ENCODE measurements at places on chromosomes 1 and 21.

DNA sequence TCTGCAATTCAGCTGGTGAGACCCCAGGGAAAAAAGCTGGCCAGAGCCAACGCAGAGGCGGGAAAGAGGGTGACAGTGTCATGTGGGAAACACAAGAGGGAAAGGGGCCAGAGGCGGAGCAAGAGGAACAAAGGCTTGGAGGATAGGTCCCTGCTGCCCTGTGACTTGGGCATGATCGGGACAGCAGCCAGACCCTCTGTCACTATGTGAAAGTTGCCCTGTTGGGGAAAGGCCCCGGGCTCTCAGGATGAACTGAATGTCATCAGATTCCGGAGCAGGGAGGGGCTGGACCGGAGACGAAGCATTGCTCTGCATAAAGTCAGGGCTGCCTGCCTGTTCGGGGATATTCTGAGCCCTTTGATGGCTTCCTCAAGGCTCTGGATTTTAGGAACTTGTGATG, 5.7 kb upstream of the ELF3 start:
- DNase-seq = peak; percentile 24

- no peak for DNase-seq
Measured at GRCh38 chr21:44626262-44626661, 631 bp upstream of the KRTAP10-9 start.

GRCh38 chr1:179007233-179007632, 18.5 kb upstream of the FAM20B start:
- no peak for DNase-seq

GRCh38 chr21:42039470-42039901, 29.3 kb upstream of the ZBTB21 start:
- DNase-seq = no peak

DNA sequence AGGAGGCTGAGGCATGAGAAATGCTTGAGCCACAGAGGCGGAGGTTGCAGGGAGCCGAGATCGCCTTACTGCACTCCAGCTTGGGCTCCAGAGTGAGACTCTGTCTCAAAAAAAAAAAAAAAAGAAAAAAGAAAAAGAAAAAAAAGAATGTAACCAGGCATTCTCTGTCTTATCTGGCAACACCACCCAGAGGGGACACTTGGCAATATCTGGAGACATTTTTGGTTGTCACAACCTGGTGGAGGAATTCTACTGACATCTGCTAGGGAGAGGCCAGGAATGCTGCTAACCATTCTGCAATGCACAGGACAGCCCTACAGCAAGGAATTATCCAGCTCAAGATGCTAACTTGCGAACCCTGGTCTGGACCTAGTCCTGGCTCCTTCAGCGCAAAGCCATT, 2.3 kb upstream of the CNR2 start:
- DNase-seq = no peak

DNA sequence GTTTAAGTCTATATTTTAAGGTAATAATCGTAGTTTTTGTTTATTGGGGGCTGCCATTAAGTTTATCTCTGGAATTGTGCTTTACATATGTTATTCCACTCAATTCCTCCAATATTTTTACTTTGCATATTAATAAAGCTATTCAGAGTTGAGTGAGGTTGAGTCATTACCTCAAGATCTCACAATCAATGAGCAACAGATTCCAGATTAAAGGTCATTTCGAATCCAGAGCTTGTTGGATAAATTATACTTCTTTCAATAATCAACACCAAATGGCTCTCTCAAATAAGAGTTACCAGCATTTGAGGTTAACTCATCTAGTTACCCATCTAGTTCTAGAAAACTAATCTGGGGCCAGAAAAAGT, 16.7 kb downstream of the RGS4 start:
- DNase-seq = no peak

- no peak for DNase-seq
Measured at GRCh38 chr1:203089651-203090045, 3.8 kb upstream of the MYOG start.

GRCh38 chr1:207362962-207363860, 41.7 kb downstream of the CD55 start:
- no peak for DNase-seq

- DNase-seq = no peak
Measured at GRCh38 chr1:98427664-98428063, 233.9 kb upstream of the SNX7 start.

DNA sequence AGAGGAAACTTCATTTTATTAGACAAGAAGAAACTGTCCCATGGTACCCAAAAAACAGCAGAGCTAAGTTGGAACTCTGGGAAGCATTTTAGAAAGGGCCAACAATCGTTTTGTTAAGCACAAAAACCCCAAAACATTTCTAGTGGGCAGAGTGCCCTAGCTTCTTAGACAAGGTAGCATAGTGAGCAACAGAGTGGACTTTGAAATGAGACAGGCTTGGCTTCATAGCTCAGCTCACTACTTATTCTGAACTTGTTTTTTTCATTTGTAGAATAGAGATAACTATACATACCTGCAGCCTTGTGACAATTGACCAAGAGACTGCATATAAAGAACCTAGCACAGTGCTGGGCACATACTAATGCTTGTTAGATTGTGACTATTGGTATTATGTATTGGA, 50.1 kb downstream of the HLX start:
- DNase-seq = no peak

- peak; percentile 18 for DNase-seq
Measured at GRCh38 chr1:88697503-88697902, 13.4 kb downstream of the PKN2 start.

- peak; percentile 72 for DNase-seq
Measured at GRCh38 chr1:8122477-8123407, 96.6 kb upstream of the ERRFI1 start.

DNA sequence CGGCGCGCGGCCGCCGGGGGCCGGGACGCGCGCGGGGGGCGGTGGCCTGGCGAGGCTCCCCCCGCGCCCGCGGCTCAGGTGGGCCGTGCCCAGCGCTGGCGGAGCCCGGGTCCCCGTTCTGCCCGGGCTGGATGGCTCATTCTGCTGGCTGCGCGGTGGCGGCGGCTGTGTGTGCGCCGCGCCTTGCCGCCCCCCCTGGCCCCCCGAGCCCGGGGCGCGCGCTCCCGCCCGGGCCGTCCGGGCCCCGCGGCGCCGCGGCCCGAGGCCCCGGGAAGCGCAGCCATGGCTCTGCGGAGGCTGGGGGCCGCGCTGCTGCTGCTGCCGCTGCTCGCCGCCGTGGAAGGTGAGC, at the start of gene EPHB2:
TSS of gene EPHB2 (plus strand) at position 139 of the 349 bp plus-strand sequence. CDS start at position 283, 144 bp downstream.
- DNase-seq = no peak

GRCh38 chr1:63663873-63664272, 70.7 kb downstream of the PGM1 start:
- DNase-seq = no peak

GRCh38 chr21:17668479-17669140, 55.9 kb upstream of the BTG3 start:
- DNase-seq = no peak

- no peak for DNase-seq
Measured at GRCh38 chr1:40394491-40395172, 21.1 kb downstream of the SMAP2 start.

GRCh38 chr1:21342961-21343838, 52.9 kb upstream of the ECE1 start:
- DNase-seq = no peak

DNA sequence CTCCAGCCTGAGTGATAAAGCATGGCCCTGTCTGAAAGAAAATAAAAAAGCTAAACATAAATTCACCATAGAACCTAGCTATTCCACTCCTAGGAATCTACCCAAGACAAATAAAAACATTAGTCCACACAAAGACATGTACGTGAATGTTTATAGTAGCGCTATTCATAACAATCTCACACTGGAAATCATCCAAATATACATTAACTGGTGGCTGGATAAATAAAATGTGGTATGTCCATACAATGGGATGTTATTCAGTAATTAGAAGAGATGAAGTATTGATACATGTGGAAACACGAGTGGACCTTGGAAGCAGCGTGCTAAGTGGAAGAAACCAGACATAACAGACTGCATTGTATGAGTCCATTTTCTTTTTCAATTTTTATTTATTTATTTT, 29.7 kb downstream of the RIPPLY3 start:
- no peak for DNase-seq

DNA sequence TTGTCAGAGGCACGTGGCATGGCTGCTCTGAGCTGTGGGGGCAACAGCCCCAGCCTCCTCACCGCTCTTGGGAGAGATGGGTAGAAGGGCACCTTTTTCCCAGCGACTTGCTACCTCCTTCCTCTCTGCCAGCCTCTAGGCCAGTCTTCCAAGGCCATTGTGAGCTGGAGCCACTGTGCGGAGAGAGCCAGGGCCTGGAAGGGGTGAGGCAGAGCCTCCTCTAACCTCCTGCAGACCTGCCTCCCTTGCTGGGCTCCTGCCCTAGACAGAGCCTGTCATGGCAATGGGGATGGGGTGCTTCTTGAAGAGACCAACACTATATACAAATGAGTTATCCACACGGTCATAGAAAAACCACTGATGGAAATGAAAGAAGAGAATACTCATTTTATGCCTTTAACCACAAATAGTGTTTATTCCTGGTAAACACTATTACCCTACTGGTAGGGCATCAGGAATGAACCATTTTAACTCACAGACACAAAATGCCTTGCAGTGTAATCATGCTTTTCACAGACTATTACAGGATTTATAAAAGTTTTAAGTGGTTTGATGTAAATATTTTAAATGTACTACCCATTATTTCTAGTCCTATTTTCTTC, 5.0 kb upstream of the IGFN1 start:
- no peak for DNase-seq

DNA sequence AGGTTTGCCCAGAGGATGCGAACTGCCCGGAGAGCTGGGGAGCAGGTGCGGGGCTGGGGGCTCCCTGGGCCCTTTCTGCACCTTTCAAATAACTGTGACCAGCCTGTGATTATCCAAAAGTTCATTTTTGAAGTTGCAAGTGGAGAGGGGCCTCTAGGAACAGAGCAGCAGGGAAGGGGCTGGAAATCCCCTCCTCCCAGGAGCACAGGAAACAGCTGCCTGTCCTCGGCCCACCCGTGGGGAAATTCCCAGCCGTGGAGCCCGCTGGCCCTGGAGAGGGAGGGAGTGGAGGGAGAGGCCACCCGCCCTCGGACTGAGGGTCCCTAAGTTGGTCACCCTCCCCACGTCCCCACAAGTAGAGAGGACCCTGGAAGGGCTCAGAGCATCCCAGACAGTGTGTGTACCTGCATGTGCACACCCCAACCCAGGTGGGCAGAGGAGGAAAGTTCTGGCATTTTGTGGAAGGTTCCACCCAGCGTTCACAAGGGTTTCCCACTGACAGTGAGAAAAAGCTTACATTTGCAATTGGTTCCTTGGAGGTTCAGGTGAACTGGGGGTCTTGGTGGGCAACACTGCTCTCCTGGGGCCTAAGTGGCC, 1.2 kb upstream of the TNFRSF4 start:
- no peak for DNase-seq

GRCh38 chr1:74763807-74764206, 30.9 kb downstream of the TYW3 start:
- DNase-seq = no peak

GRCh38 chr1:193658691-193659090, 472.3 kb upstream of the B3GALT2 start:
- DNase-seq = no peak

GRCh38 chr1:193431265-193431977, 245.0 kb upstream of the B3GALT2 start:
- DNase-seq = no peak

DNA sequence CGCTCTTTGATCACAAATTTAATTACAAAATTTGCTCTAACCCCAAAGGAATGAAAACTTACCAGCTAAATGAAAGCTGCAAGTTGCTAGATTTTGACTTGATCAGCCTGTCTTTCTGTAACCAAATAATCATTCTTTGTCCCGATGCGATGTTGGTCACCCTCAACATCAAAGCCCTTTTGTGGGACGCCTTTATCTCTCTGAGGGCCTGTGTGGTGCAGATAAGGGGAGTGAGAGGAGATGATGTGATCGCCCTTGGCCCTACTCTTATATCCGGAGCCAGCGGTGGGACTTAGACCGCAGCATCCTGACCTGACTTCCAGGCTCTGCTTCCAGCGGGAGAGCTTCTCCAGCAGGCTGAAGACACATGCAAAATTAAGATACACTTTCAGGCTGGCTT, 19.3 kb upstream of the UMODL1 start:
- no peak for DNase-seq

DNA sequence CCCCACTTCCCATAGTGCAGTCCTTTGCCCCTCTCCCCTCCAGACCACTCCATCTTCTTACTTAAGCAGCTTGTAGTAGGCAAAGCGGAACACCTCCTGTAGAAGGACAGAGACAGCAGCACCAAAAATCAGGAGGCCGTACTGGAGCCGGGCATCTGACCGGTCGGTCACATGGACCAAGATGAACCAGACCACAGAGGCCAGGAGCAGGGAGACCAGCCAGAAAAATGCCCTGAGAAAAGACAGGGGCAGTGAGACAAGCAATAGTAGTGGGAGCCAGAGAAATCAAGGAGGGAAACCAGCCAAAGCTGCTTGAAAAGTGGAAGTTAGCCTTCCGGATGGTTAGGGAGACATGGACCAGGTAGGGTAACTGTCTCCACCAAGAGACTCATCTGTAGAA, 920 bp downstream of the APH1A start:
- no peak for DNase-seq

DNA sequence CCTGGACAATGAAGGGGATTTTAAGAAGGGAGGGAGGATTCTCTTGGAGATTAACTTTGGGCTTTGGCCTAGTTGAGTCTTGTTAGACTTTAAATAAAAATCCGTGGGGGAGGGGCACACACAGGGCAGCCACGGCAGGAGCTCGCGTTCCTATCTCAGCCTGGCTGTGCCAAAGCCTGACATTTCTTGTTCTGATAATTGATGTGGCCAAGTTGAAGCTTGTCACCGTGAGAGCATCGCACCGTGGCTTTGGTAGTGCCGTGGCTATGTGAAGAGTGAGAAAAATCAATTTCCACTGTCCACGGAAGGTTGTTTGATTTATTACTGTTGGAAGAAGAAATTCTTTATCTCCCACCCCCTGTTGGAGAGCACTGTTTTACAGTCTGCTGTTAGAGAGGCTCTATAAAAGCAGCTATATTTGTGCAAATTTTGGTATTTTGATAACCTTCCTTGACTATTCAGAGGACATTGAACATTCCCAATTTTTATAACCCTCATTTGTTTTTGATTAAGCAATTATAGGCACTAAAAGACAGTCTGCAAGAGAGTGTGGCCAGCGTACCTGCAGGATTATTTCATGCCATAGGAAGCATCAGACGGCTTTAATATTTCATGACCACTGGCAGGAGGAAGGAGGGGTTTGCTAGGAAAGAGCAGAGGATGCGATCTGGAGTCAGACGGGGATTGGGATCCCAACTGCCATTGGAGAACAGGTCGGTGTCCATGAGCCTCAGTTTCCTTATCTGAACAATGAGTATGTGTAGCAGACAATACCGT, 160.7 kb downstream of the KAZN start:
- DNase-seq = no peak
